ENCODE measurements at places on chromosomes 6 and 20.

GRCh38 chr6:156978948-156979347, 201.8 kb downstream of the ARID1B start:
- no peak for DNase-seq

DNA sequence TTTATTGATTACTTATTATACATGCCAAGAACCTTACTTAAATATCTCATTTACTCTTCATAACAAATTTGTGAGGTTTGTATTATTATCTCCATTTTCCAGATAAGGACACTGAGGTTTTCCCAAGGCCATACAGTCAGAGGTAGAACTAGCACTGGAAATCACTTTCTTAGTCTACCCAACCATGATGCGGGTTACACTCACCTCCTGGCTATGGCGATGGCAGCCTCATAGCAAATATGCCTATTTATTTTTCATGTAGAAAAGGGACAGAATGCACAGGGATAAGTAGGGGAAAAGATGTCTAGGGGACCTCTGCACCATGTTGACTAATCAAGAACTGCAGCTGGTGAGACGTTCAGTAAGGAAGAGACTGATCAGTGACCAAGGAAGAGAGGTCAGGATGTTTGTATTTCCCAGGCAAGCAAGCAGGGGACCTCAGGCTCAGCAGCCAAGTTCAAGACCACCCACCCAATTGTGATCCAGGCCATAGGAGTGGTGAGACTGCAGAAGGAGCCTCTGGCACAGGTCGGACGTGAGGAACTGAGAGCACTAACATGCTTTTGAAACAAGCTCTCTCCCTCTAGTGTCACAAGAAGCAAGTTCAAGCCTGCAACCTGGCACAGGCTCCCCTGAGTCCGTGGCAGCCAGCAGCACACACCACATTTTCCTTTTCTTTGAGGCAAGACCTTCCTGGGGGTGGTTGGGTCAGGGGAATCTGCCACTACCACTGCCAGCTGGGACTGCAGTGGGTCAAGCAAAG, 97.8 kb downstream of the GMPR start:
- no peak for DNase-seq

- no peak for DNase-seq
Observed at GRCh38 chr6:166825553-166826145, 130.7 kb downstream of the RNASET2 start.

- no peak for DNase-seq
Observed at GRCh38 chr20:5973172-5973571, 22.7 kb downstream of the MCM8 start.

GRCh38 chr6:27809067-27809938, 102.9 kb downstream of the OR2B2 start:
- no peak for DNase-seq

DNA sequence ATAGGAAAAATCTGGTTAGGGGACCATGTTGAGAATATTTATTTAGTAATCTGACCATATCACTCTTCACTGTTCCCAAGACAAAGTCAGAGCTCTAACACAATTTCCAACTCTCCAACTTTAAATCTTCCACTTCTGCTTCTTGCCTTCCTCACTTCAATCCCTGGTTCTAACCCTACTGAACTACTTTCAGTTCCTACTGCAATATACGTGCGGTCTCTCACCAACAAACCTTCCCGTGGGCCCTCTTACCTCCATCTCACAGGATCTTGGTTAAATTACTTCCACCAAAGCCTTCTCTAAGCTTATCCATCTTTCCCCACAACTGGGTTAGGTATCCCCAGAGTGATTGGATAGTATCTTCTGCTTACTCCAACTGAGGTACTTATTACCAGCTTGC, 8.0 kb downstream of the EIF2S2 start:
- no peak for DNase-seq

DNA sequence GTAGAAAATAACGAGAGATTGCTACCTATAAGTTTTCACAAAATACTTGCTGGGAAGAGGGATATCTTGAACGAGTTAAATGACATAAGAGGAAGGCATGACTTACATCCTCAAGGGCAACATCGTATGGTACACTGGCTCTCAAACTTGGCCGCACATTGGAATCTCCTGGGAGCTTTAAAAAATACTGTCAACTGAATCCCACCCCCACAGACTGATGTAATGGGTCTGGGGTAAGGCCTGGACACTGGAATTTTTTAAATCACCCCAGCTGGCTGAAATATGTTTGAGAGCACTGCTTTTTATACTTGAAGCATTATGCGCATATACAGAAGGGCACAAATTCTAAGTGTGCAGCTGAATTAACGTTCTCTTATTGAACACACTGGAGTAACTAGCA, 8.0 kb upstream of the TSHZ2 start:
- DNase-seq: no peak

DNA sequence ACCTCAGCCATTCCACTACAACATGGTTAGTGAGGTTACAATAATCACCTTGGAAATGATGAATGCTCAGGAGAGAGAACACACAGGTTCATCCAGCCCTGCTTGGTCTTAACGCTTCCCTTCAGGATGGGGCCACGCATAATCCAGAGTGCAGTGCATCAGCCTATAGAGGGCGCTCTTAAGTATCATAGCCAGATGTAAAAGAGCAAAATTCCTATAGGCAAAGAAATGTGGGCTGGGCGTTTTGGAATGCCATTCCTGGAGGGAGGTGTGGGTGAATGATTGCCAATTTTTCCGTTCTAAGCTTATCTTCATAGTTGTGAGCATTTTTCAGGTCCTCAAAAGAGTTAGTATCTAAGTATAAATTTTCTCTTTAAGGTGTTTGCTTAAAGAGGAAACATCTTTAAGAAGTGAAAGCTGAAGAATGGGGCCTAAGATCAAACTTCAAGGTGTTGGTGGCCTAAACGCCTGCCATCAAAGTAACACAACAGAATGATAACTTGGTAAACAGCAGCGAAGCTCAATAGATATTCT, 1.8 kb downstream of the RIPOR2 start:
- DNase-seq: peak; percentile 71

DNA sequence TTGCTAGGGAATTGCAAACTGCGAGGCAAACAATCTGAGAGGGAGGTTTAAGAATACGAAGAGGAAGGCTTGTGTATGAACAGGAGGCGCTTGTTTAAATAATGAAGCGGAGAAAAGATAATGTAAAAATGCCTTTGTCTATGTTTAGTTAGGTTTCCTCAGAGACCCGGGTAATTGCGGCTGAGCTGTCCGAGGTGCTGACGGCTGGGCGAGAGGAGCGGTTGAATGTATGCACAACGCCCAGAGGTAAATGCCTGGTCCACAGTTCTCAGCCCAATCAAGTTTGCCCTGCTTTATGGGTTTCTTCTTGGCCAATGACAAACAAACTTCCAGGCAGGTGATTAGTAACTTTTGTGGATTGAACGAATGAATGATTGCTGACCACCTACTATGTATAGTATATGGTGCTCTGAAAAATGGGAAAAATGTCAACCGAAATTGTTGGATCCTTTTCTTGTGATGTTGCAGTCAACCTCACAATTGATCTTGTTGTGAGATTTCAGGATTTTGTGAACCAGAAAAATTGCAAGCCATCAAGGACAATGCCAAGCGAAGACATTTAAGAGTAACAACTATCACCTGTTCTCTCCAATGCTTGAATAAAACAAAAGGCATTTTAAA, 38.3 kb upstream of the SLC32A1 start:
- DNase-seq: peak; percentile 34

GRCh38 chr6:157265635-157266034, 57.7 kb downstream of the TMEM242 start:
- no peak for DNase-seq

DNA sequence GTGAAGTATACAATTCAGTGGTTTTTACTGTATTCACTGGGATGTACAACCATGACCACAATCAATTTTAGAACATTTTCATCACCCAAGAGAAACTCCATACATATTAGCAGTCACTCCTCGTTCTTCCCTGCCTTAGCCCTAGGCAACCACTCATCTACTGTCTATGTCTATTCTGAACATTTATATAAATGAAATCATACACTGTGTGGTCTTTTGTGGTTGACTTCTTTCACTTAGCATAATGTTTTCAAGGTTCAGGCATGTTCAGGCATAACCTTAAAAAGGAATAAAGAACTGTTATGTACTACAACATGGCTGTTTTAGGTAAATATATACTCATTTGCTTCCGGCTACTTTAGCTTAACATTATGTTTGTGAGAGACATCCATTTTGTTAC, 37.3 kb downstream of the BLTP3A start:
- no peak for DNase-seq

GRCh38 chr6:46367354-46368168, 123.7 kb downstream of the RCAN2 start:
- no peak for DNase-seq

DNA sequence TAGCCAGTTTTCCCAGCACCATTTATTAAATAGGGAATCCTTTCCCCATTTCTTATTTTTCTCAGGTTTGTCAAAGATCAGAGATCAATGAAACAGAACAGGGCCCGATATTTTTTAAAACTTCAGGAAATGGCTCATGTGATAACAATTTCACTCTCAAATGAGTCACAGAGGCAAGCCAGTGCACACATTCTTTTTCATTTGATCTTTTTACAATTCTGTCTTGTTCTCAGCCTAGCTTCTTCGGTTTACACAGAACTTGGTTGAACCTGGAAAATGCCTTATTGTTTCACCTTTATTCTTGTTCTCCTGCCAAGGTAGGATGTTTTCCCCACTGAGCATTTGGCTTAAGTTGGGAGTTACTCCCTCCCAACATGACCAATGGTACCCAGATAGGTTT, 258.9 kb downstream of the COL12A1 start:
- DNase-seq: no peak

- no peak for DNase-seq
Observed at GRCh38 chr6:46440141-46440540, 51.1 kb downstream of the RCAN2 start.

- no peak for DNase-seq
Observed at GRCh38 chr6:37127961-37128862, 41.7 kb upstream of the PIM1 start.

- DNase-seq: peak; percentile 7
Observed at GRCh38 chr6:119179842-119180241, 101.4 kb upstream of the FAM184A start.

GRCh38 chr6:27650620-27651370, 177.9 kb upstream of the ZNF184 start:
- peak; percentile 4 for DNase-seq

GRCh38 chr6:129120856-129121638, 238.1 kb downstream of the LAMA2 start:
- DNase-seq: no peak

GRCh38 chr6:54717849-54718455, 128.6 kb upstream of the FAM83B start:
- peak; percentile 38 for DNase-seq

DNA sequence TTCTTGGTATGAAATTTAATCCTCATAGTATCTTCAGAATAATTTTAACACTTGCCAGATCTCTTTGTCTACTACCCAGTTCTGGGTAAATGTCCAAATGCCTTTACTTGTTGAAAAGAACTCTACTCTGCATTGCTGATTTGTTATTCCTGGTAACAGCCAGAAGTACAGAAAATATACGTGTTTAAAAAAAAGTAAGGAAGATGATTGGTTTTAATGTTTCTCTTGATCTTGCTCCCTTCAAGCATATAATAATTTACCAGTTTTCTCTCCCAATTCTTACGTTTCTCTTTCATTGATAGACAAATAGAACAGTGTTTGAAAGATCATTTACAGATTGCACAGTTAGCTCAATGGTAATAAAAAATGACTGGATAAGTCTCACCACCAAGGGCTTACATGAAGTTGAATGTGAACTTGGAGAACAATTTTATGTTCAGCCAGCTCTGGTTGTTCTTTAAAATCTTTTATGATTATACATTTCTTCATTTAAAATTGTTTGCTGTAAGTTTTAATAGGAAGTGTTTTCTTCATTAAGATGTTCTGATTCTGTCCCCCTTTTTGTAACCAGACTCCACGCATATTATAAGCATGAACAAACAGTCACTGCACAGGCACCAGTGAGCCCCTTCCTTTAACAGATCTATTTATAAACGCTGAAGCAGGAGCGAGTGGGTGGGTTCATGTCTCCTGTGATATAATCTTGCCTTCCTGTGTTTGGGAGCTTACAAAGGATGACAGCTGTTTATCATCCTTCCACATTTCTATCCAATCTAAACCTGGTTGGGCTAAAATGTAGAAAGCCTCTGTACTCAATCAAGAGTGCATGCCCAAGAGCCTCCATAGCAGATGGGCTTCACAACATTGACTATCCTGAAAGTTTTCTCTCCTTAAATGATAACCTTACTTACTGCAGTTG, 299.5 kb downstream of the PRL start:
- no peak for DNase-seq

GRCh38 chr6:13814938-13815575, 700 bp upstream of the MCUR1 start:
- no peak for DNase-seq

- no peak for DNase-seq
Observed at GRCh38 chr20:24708411-24709295, 239.2 kb downstream of the SYNDIG1 start.

DNA sequence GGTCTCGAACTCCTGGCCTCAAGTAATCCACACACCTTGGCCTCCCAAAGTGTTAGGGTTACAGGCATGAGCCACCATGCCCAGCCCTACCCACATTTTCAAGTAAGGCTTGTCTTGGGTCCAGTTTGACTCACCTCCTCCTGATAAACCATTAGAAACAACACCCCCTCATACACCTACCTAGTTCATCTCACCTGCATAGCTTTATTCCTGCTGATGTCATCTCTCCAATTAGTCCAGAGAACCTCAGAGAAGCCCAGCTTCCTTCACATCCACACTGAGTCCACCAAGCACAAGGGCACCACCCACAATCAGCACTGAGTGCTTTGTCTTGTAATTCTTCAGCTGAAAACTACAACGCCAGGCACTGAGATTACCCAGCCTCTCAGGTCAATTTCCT, 35.3 kb downstream of the KIF16B start:
- no peak for DNase-seq

DNA sequence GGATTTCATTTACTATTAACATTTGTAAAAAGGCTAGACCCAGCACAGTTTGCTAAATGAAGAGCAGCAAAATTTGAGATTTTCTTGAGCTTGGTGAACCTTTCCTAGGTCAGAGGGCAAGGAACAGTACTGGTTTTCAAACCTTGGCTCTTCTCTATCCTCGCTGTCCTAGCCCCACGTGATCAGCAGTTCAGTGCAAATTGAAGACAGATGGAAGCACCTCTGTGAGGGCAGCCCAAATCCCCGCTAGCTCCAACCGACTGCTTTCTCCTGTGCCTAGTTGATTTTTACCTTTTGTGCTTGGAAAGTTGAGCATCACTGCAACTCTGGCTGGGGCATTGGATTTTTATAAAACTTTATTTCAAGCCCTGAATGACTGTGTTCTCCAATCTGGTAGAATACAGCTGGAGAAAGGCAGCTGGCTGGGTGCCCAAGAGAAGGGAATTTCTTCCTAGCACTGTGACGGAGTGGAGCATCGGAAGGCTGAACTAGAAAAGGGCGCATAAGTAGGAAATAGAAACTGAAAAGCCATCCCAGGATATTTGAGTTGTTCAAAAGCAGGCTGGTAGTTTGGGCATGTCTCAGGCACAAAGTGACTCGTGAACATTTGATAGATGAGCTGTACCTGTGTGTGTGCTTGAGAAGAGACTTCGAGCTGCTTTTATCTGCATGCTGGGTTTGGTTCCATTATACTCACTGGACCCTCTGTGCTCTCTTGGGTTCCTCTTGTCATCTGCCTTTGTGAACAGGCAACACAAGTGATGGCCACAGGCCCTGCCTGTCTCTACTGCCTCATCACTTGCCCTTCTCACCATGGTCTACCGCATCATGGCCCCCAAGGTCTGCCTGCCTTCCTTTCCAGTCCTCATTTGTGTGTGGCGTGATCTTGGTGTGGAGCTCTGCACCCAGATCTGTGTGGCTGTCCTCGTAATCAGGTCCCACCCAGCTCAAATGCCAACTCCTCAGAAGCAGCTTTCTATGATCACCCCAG, 2.3 kb downstream of the RNF114 start:
- DNase-seq: no peak
